Hippocampal formation (tissue), 2 donors: ENCODE measurements at places on chromosomes 13 and 19.

GRCh38 chr13:104949840-104950740 is 1585.4 kb downstream of the EFNB2 start:
- no peak for DNase-seq

DNA sequence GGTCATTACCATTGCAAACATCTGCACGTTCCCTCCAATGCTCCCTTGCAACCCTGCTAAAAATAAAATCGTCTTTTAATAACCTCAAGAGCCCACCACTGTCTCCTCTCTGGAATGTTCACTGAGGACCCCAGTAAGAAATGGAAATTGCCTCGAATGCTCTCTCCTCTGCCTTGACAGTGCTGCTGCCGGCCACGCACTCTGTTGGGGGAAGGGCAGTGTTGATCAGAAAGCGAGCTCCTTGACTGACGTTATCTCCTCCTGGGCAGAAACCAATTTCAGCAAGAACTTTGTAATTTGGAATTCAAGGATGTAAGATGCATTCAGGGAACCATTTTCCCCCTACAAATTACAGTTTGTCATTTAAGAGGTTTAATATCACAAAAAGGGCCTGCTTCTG is 718.5 kb downstream of the UQCRFS1 start:
- no peak for DNase-seq

DNA sequence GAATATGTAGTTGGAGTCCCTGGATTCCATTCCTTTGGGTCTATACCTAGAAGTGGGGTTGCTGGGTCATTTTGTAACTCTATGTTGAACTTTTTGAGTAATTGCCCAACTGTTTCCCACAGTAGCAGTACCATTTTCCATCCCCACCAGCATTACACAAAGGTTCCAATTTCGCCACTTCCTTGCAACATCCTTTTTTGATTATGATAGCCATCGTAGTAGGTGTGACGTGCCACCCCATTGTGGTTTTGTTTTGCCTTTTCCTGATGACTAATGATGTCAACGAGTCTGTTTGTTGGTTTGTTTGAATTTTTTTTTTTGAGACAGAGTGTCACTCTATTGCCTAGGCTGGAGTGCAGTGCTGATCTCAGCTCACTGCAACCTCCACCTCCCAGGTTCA is 3.3 kb upstream of the PEX11G start:
- no peak for DNase-seq

- DNase-seq = no peak
Observed at GRCh38 chr13:101569807-101570206, 117.3 kb downstream of the ITGBL1 start.

- DNase-seq = no peak
Observed at GRCh38 chr13:25739376-25739775, 312.4 kb downstream of the SHISA2 start.

GRCh38 chr13:44363631-44364344 is 9.8 kb upstream of the SERP2 start:
- DNase-seq = no peak

GRCh38 chr19:2337329-2337707 is 8.8 kb downstream of the SPPL2B start:
- DNase-seq = peak; percentile 40

DNA sequence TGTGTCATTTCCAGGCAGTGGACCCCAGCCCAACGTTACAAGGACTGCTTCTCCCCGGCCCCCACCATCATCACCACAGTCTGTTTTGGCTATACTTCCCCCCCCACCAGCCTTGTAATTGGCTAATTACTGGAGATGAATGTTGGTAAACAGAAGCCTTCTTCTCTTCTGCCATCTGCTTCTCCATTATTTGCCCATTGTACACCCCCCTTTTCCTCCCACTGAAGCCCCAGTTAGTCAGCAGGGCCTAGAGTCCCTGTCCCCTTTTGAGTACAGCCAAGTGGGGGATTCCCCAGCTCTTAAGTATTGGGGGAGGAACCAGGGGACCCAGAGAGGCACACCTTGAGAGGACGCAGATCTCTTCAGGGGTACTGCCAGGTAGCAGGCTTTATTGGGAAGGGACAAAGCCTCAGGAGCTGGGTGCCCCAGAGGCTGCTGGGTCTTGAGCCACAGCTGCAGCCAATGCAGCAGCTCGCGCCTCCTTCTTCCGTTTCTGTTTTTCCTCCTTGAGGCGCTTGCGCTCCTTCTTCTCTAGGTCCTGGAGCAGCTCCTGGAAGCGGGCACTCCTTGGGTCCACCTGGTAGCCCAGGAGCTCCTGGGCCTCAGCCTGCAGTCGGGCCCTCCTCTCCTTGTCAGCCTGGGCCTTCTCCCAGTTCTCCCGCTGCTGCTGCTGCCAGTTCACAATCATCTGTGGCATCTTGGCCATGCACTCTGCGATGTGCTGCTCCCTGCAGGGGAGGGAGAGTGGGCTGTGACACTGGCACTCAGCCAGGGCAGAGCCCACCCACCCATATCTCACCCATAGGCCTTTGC is 3.0 kb downstream of the GADD45GIP1 start:
- no peak for DNase-seq

- DNase-seq = no peak
Observed at GRCh38 chr13:60260440-60260839, 96.7 kb upstream of the DIAPH3 start.

DNA sequence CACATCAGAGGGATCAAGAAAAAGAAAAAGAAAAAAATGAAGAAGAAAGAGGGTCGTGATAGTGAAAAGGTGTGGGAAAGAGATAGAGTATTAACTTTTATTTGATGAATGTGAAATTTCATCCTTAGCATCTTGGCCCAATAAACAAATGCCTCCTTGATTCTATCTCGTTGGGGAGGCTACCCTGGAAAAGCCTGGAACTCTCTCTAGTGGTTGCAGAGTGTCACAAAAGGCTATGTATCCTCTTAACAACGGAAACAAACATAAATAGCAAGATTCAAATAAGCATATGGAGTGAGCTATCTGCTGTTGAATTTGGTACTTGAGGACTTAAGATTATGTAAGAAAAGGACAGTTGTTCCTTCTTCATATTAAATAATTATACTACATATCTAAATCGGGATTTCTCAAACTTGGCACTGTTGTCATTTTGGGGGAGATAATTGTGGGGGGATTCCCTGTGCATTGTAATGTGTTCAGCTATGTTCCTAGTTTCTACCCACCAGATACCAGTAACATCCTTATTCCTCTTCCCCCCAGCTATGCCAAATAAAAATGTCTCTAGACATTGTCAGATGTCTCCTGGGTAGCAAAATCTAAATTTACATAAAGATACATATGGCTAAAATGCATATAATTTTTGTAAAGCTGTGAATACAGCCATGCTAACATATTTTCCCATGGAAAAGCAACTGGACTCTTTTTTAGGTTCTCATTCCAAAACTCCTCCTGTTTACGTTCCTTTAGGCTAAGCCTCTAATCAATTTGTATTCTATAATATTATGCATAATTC is 557.2 kb downstream of the DCT start:
- no peak for DNase-seq

GRCh38 chr19:32674153-32674930 is 638 bp downstream of the ANKRD27 start:
- DNase-seq = no peak

GRCh38 chr19:29708554-29709439 is 6.3 kb downstream of the C19orf12 start:
- DNase-seq = no peak

DNA sequence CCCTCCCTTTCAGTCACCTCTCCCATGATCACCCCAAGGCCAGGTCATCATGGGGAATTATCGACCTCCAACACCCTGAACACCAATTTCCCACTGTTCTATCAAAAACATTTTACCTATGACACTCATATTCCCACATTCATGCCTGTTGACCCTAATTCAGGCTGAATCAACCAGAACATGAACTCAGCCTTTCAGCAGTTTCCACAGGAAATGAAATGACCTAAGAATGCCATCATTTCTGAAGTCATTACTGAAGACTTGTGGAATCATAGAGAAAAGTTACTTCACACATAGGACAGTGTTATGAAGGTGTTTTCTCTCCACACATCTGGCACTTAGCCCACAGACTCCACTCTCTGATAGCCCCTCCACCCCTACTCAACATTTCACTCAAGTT is 29.9 kb upstream of the FAM124A start:
- no peak for DNase-seq

DNA sequence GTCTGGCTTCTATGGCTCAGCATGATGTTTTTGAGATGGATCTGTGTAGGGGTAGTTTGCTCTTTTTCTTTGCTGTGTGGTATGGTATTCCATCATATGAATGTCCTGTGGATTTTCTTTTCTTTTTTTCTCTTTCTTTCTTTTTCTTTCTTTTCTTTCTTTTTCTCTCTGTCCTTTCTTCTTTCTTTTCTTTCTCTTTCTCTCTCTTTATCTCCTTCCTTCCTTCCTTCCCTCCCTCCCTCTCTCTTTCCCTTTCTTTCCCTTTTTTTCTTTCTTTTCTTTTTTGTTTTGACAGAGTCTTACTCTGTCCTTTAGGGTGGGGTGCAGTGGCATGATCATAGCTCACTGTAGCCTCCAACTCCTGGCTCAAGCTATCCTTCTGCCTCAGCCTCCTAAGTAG is 9.0 kb upstream of the HNRNPUL1 start:
- no peak for DNase-seq

DNA sequence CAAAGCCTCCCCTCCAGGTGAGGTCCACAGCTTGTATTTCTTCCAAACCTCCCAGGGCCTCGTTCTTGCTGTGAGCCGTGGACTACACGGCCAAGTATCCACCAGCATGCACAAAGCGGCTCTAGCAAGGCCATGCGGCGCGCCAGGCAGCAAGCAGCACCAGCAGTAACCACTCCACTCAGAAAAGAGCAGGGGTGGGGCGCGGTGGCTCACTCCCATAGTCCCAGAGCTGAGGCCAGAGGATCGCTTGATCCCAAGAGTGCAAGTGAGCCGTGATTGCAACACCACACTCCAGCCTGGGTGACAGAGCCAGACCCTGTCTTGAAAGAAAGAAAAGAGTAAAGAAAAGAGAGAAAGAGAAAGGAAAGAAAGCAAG is 4.7 kb downstream of the CCDC8 start:
- DNase-seq = peak; percentile 31

DNA sequence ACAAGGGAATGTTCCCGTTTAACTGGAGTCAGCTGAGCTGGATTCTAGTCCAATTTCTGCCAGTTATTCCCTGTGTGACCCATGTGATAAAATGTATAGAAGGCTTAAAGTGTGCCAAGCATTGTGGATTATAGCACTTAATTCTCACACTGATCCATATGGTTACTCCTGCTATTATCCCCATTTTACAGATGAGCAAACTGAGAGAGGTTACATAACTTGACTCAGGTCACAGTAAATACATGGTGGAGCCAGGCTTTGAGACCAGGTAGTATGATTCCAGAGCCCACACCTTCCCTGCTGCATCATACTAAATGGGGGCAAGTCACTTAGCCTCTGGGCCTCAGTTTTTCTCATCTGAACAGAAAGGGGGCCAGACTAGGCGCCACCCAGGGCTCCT is 2.0 kb upstream of the DHRS12 start:
- DNase-seq = no peak

DNA sequence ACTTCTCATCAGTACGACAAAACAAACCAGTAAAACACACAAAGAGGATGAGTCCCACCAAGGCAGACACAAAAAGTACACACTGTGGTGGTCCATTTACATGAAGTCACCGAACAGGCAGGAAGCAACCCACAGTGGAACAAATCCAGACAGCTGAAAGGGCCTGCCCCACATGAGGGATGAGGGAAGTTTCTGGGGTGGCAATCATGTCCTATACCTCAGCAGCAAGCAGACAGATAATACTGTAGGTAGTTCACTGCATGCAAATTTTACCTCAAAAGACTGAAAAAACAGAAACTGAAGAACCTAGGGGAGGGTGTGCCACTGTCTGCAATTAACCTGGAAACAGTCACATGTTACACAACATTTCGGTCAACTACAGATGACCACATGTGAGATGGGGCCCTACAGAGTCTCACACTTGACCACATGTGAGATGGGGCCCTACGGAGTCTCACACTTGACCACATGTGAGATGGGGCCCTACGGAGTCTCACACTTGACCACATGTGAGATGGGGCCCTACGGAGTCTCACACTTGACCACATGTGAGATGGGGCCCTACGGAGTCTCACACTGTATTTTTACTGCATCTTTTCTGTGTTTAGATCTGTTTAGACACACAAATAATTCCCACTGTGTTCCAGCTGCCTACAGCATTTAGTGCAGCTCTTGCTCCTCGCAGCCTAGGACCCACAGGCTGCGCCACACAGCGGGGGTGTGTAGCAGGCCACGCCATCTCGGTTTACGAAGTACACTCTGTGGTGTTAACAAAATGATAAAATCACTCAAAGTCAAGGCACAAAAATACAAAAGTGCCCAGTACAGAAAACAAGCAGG is 22.2 kb downstream of the PCID2 start:
- DNase-seq = no peak

DNA sequence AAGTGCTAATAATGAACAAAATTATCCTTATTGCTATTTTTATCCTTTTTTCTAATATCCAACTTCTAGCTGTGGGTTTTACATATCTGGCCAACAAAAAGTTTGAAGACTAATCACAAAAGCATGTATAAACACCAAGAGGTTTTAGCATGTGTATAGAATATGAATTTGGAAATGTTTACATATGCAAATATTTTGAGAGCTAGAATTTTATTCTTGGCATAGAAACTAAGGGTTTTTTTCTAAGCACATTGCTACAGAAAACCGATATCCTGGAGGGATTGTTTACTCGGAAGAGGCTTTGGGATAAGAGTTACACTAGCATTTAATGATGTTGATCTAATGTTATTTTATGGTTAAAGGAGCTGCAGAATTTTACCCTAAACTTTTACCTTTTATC is 392.1 kb downstream of the EFNB2 start:
- no peak for DNase-seq

- no peak for DNase-seq
Observed at GRCh38 chr19:911197-912033, 1.6 kb downstream of the R3HDM4 start.

GRCh38 chr19:16202320-16203255 is 4.9 kb downstream of the AP1M1 start:
- DNase-seq = no peak

- DNase-seq = no peak
Observed at GRCh38 chr13:111551204-111551820, 230.9 kb downstream of the TEX29 start.

- DNase-seq = no peak
Observed at GRCh38 chr13:63636316-63636993, 2220.8 kb upstream of the PCDH20 start.

DNA sequence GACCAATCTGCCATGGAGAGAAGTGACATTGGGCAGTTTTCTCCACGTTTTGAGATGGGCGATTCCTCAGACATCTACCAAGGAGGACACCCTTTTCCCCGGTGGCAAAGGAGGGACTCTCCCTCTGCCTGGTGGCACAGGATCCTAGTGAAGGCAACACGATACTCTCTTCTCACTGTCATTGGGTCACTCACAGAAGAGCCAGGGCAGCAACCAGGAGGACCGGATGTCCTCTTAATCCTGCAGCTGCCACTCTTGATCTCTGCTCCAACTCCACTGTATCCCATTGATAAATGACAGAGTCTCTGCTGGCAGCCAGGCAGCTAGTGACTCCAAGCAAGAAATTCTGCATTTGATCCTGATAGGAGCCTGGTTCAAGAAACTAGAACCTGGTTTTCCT is 42.2 kb downstream of the COL4A2 start:
- DNase-seq = no peak
